ENCODE measurements at places on chromosomes 12 and 14.

DNA sequence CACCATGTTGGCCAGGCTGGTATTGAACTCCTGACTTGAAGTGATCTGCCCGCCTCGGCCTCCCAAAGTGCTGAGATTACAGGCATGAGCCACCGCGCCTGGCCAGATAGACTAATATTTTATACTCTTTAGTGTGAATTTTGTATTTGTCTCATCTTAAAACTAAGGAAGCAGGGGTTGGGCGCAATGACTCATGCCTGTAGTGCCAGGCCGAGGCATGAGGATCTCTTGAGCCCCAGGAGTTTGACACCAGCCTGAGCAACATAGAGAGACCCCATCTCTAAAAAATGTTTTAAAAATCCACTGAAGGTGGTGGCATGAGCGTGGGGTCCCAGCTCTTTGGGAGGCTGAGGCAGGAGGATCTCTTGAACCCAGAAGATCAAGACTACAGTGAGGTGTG is 9.0 kb downstream of the DYNC1H1 start:
- no peak for DNase-seq

GRCh38 chr14:68964300-68965093 is 14.6 kb downstream of the ACTN1 start:
- no peak for DNase-seq

DNA sequence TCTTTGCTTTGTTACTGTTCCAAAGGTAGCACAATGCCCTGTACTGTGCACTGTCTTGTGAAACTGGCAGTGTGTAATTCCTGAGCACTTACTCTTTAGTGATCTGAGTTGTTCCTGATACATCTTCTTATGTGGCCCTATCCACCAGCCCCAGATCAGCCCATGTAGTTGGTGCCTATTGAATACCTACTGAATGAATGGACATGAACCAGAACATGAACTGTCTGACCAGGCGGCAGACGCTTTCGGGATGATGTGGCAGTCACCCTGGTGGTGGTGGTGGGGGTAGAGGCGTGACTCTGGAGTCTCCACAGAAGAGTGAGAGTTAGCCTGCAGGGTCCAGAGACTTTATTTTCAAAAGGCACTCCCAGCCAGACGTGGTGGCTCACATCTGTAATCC is 46.6 kb upstream of the PAPOLA start:
- no peak for DNase-seq

- no peak for DNase-seq
Measured at GRCh38 chr12:6373022-6373787, 2.2 kb downstream of the SCNN1A start.

- DNase-seq = no peak
Measured at GRCh38 chr12:106851306-106851705, 76.8 kb downstream of the RIC8B start.

GRCh38 chr12:76417116-76417515 is 68.9 kb upstream of the BBS10 start:
- DNase-seq = no peak

- DNase-seq = no peak
Measured at GRCh38 chr14:36845356-36846012, 183.8 kb downstream of the PAX9 start.

DNA sequence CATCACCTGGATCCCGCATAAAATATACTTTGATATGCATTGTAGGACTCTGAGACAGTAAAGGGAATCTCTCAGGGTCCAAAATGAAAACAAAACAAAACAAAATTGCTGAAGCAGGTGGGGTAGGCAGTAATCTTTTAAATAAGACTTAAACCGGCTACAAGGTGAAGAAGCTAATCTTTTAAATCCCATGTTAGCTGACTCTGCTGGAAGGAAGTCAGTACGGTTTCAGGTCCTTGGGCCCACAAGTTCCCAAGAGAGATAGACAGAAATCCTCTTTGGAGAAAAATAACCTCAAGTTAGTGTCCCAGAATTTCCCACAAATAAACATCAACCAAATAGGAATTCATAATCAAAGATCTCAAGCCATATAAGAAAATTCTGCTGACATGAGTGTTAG is 5.0 kb upstream of the EPS8 start:
- DNase-seq = no peak

DNA sequence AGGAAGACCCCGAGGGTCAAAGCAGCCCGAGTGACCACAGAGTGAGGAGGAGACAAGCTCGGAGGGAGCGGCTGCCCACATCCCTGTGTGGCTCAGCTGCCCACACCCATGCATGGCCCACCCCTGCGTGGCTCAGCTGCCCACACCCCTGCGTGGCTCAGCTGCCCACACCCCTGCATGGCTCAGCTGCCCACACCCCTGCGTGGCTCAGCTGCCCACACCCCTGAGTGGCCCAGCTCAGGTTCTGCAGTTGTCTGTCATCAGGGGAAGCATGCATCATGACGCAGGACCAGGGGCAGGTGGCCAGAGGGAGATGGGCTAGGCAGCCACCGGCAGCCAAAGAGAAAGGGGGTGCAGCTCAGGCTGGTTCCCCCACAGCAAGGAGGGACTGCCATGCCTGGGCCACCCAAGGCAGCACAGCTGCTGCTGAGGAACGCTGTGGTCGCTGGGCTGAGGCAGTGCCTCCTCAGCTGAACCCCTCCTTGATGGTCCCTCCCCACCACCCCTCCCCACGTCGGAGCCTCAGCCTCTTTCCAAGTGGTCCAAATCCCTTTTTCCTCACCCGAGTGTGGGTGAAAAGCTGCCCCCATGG is 33.3 kb upstream of the NUDT14 start:
- no peak for DNase-seq

DNA sequence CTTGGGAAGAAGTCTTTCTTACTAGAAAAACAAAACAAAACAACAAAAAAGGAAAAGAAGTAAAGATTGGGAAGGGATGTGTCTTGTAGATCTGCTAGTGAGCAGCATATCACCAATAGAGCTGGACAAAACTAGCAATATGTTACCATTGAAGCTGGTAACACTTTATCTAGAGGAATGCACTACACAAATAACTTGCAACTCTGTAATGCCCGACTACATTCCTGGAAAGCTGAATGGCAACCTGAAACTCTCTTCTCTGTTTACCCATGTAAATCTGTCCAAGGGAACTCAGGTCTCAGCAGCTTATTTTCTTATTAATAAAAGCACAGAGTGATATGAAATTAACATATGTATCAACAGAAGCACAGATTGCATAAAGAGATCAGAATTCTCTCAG is 624.4 kb downstream of the KCNH5 start:
- DNase-seq = no peak

GRCh38 chr14:21373980-21374379 is 9.8 kb downstream of the SUPT16H start:
- DNase-seq = no peak

GRCh38 chr12:25052914-25053211 is 104.0 kb upstream of the BCAT1 start:
- DNase-seq = no peak

DNA sequence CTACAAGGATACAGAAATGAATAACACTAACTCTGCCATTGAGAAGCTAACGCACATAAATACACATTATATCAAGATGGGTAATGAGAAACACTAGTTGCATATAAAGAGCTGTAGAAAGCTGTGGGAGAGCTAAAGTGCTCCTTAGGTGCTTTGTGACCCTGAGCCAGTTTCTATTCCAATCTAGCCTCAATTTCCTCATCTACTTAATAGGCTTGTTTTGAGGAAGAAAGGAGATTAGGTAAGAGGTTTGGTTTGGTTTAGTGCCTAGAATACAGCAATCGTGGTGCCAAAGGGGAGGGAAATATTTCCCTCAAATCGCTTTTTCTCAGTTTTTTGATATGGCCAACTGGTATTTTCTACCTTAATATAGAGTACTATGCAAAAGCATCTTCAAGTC is 994 bp downstream of the SRP54 start:
- DNase-seq = no peak

GRCh38 chr12:106605254-106605653 is 22.4 kb downstream of the RFX4 start:
- no peak for DNase-seq

GRCh38 chr12:13900718-13901117 is 80.7 kb downstream of the GRIN2B start:
- no peak for DNase-seq

DNA sequence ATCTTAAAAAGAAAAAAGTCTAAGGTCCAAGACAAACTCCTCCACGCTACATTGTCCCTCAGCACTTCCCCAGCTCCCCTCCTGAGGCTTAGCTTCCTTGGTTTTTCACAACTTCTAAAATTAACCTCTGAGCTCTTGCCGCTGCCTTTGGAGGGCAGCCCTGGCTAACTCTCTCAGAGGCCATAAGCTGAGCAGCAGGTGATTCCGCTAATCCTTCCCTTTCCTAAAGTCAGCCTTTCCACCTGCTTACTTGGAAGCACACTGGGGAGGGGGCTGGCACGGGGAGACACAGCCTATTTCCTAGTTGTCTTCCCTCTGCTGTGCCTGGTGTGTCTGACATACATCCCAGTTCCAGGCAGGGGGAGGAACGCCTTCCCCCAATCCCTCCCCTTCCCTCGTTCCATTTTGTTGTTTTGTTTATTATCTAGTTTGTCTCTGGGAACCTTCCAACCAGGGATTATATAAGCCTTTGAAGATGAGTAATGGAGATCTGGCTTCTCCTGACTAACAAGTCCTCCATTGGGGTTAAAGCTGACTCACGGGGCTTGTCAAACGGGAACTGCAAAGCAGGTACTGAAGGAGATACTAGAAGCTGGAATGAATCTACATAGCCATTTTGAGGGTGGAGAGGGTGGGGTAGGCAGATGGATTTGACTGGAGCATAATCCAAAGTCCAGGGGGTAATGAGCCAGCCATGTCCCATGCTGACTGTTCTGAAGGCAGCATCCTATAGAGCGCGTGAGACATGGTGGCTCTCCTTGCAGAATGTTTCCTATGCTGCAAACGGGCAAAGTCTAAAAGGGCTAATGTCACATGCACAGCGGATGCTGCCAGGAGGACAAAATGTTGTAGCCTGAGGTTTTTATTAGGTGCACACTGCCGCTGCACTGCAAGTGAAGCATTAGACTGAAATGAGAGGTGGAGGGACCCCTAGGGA is 230.8 kb downstream of the FOXN3 start:
- DNase-seq = no peak

GRCh38 chr12:91952916-91953315 is 192.7 kb downstream of the BTG1 start:
- no peak for DNase-seq

DNA sequence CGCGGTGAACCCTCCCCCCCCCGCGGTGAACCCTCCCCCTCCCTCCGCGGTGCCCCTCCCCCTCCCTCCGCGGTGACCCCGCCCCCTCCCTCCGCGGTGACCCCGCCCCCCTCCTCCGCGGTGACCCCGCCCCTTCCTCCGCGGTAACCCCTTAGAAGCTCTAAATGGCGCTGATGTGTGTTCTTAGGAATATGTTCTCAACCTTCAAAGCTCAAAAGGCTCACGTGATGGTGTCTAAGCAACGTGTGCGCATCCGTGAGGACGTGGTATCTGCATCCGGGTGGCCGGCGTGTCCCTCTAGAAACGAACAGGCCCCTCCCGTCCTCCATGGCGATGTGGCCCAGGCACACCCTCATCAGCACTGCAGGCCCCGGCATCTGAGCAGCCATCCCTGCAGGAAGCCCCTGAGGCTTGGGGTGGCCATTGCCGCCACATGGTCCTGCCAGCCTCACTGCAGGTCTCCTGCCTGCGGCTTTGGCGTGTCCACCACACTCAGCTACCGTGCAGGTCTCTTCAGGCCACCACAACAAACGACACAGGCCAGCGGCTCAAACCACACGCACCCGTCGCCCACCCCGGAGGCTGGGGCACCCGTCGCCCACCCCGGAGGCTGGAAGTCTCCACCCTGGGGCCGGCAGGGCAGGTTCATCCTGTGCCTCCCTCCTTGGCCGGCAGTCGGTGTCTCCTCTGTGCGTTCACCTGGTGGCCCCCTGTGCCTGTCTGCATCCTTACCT is 14.5 kb upstream of the FBRSL1 start:
- DNase-seq = no peak

DNA sequence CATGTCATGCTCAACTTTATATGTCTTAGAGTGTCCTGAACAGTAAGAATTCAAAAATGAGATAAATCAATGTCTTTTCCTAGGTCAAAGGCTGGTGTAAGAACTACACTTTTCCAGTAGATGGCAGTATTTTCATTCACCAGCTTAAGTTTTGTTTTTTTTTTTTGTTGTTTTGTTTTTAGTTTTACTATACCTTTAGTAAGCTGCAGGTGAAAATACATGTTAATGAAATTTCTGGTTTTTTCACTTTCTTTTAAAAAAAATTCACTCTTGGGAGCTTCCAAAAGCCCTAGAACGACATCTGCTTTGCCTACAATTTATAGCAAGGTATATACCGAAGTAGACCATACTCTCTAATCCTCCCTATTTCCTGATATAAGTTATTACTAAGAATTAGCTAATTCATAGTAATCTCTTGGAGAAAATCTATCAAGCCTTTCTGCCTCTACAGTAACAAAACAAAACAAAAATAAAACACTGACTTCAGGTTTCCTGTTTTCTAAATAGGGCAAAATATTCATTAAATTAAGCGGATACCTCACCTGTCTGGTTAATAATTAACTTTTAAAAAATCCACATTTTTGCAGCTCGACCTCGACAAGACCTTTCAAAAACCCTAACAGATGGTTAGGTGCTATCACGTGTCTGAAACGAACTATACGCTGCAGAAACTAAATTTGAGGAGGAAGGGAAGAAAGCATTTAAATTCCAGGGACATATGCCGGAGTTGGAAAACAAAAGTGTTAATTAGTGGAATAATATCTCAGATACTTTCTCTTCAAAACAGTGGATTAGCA is 2.7 kb upstream of the SAMD4A start:
- no peak for DNase-seq

DNA sequence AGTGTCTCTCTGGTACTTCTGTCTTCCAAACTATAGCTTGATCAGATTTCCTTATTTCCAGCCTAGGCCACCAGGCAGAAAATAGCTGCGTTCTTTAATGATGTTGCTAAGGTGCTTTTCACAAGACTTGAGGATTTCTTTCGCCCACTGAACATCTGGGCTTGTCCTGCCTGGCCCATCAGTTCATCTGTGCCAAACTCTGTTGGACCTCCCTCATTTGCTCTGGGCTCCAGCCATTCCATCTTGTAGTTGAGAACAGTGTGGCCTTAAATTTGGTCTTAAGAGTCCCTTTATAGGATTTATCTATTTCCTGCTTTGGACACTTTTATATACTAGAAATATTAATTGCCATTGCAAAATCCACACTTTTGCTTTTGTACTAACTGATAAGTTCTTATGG is 109.6 kb downstream of the TTLL5 start:
- DNase-seq = no peak

DNA sequence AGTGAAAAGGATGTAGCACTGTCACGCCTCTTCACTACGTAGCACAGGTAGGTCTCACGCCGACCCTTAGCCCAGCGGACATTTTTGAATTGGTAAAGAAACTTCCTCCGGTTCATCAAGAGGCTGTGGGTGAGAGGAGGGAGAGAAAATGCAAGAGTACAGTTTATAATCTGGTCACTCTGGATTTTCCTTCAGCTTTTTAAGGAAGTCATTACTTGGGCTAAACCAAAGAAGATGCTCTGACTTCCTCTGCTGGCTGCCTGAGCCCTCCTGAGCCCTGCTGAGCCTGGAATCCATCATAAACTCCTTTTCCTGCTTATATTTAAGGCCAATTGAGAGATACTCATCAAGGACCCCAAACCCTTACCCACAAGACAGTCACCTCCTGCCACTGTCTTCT is 5.8 kb downstream of the AICDA start:
- DNase-seq = no peak

Data from femur (tissue), 1 donor.